ENCODE measurements at places on chromosomes 7 and 10. TPM values are rescaled to one million over a fixed set of nuclear protein-coding genes. Genes with fewer than 3 reads are reported as not detected.

The TMEM26 gene
- not detected for polyA plus RNA-seq

- no peak overlapping the region for H3K4me3 ChIP-seq
- H3K4me1 ChIP-seq = no peaks in the 10 kb centered on the region
- H3K27ac ChIP-seq = no peak overlapping the region
Observed at GRCh38 chr10:62422068-62422590, 48.0 kb downstream of the ZNF365 start.

- peaks cover 93% of the 10 kb centered on the region for H3K27me3 ChIP-seq
- H3K27ac ChIP-seq = no peak overlapping the region
- H3K4me3 ChIP-seq = peak overlapping the region; percentile 44
- H3K4me1 ChIP-seq = peaks cover 52% of the 10 kb centered on the region
- H3K36me3 ChIP-seq = no peaks in the 10 kb centered on the region
Observed at GRCh38 chr7:97021747-97022490, 2.7 kb downstream of the DLX5 start.

The LLCFC1 gene
- not detected for polyA plus RNA-seq

- no peaks in the 10 kb centered on the region for H3K36me3 ChIP-seq
- no peaks in the 10 kb centered on the region for H3K27me3 ChIP-seq
- H3K4me3 ChIP-seq = no peak overlapping the region
Observed at GRCh38 chr7:117818232-117818631, 55.0 kb downstream of the CTTNBP2 start.

DNA sequence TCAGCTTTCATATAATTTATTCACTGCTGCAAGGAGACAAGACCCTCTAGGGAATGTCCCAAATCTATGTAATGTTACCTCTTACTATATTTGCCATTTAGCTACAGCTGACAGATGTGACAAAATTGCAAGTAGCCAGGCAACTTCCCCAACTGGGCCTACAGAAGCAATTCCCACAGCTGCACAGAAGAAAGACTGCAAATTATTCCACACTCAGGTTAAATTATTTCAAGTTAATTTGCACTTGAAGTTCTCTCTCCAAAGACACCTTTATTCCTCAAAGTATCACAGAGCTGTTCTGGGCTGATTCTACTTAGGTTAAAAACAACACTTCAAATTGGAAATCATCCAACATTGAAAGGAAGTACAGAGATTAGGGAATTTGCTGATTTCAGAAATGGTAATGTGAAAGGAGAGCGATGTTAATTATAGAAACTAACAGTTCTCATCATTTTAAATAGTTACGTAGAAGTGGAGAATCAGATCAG lies 133.6 kb downstream of the THSD7A start:
- no peaks in the 10 kb centered on the region for H3K4me1 ChIP-seq
- H3K27me3 ChIP-seq = no peaks in the 10 kb centered on the region
- no peaks in the 10 kb centered on the region for H3K36me3 ChIP-seq
- no peak for DNase-seq
- peak overlapping the region; percentile 54 for H3K27ac ChIP-seq

The SHH gene
- not detected for polyA plus RNA-seq

The THNSL1 gene
- polyA plus RNA-seq = 5.4 TPM

- H3K4me1 ChIP-seq = peaks cover 12% of the 10 kb centered on the region
- H3K27me3 ChIP-seq = peaks cover 50% of the 10 kb centered on the region
- no peak for DNase-seq
- H3K4me3 ChIP-seq = peak within 1 kb of the TSS; percentile 64
- H3K36me3 ChIP-seq = no peaks in the 10 kb centered on the region
Observed at GRCh38 chr7:116499168-116500077, at the start of gene CAV2. TSS of gene CAV2 (plus strand) at chr7:116499738. CDS start at chr7:116499782, 44 bp downstream.

The IGFBP1 gene
- polyA plus RNA-seq = not detected

- DNase-seq = no peak
- peaks cover 42% of the 10 kb centered on the region for H3K27me3 ChIP-seq
- peaks cover 23% of the 10 kb centered on the region for H3K4me1 ChIP-seq
- no peaks in the 10 kb centered on the region for H3K36me3 ChIP-seq
- peak overlapping the region; percentile 58 for H3K27ac ChIP-seq
- H3K4me3 ChIP-seq = peak overlapping the region; percentile 88
Observed at GRCh38 chr7:155490697-155491628, 33.0 kb downstream of the EN2 start.

GRCh38 chr7:73811760-73812168 lies 19.0 kb upstream of the CLDN4 start:
- peak; percentile 41 for DNase-seq
- H3K27me3 ChIP-seq = peaks cover 10% of the 10 kb centered on the region
- H3K4me1 ChIP-seq = peaks cover 2% of the 10 kb centered on the region
- H3K36me3 ChIP-seq = peaks cover 9% of the 10 kb centered on the region
- no peak overlapping the region for H3K27ac ChIP-seq
- H3K4me3 ChIP-seq = no peak overlapping the region

DNA sequence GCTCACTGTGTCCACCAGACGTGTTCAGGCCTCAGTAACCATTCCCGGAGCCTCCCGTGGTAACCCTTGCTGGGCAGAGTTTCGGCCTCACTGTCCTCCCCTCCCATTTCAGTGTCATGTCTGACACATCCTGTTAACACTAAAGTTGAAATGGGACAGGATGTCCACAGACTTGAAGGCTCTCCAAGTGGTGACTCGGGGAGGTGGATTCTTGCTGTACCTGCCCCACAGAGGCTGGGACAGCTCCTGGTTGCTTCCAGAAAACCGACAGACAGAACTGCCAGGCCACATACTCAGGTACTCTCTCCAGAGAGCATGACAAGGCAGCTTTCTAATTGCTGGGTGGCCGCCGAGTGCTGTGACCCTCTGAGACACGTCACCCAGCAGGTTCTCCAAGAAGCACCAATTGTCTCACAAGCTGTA lies 17.9 kb upstream of the CYTH3 start:
- H3K36me3 ChIP-seq = no peaks in the 10 kb centered on the region
- no peak overlapping the region for H3K4me3 ChIP-seq
- no peaks in the 10 kb centered on the region for H3K27me3 ChIP-seq
- H3K4me1 ChIP-seq = no peaks in the 10 kb centered on the region
- no peak overlapping the region for H3K27ac ChIP-seq

The MKX gene
- not detected for polyA plus RNA-seq

DNA sequence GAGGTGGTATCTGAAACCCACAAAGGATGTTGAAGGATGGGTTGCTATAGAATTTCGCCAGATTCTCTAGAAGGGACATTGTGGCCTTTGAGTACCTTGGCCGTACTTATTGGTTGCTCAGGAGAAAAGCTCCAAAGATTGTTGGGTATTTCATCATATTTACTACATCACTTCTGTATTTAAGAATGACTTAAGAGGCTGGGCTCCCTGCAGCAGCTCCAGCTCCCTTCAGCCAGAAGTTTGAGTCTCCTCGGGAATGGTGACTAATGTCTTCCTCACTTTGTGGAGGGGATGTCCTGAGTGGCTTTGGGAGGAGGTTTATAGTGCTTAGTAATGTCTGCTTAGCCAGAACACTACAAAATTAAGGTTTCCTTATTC lies 18.1 kb downstream of the MINDY4 start:
- H3K4me3 ChIP-seq = no peak overlapping the region
- H3K36me3 ChIP-seq = no peaks in the 10 kb centered on the region
- H3K27ac ChIP-seq = no peak overlapping the region
- no peak for DNase-seq
- no peaks in the 10 kb centered on the region for H3K27me3 ChIP-seq
- H3K4me1 ChIP-seq = no peaks in the 10 kb centered on the region

DNA sequence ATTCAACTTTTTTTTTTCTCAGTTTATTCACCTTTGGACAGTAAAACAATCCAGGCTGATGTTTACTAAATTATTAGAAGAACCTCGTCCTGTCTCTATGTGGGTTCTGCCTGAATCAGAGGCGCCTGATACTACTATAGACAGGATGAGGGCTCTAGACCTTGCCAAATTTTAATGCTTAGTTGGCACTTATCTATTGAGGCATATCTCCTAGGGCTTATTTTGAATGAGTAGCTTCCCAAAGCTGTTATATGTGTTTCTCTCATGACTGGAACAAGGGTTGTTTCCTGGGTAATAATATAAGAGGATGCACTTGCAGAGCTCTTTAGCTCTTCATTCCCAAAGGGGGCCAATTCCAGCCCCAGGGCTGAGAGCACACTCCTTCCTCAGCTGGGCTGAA lies 23.6 kb downstream of the HECW1 start:
- H3K36me3 ChIP-seq = no peaks in the 10 kb centered on the region
- no peak for DNase-seq
- H3K4me1 ChIP-seq = no peaks in the 10 kb centered on the region
- peaks cover 56% of the 10 kb centered on the region for H3K27me3 ChIP-seq
- H3K27ac ChIP-seq = no peak overlapping the region

GRCh38 chr10:31771331-31771831 lies 157.2 kb downstream of the ARHGAP12 start:
- no peaks in the 10 kb centered on the region for H3K4me1 ChIP-seq
- H3K36me3 ChIP-seq = no peaks in the 10 kb centered on the region
- H3K4me3 ChIP-seq = no peak overlapping the region
- H3K27ac ChIP-seq = no peak overlapping the region

The C1QL3 gene
- 0.28 TPM for polyA plus RNA-seq

The GPR146 gene
- 3.8 TPM for polyA plus RNA-seq

GRCh38 chr10:9951481-9952257 lies 1066.0 kb upstream of the CELF2 start:
- H3K4me1 ChIP-seq = no peaks in the 10 kb centered on the region
- no peaks in the 10 kb centered on the region for H3K36me3 ChIP-seq
- no peak for DNase-seq
- no peak overlapping the region for H3K27ac ChIP-seq
- H3K4me3 ChIP-seq = no peak overlapping the region

The DNAJC30 gene
- polyA plus RNA-seq = 11.9 TPM

DNA sequence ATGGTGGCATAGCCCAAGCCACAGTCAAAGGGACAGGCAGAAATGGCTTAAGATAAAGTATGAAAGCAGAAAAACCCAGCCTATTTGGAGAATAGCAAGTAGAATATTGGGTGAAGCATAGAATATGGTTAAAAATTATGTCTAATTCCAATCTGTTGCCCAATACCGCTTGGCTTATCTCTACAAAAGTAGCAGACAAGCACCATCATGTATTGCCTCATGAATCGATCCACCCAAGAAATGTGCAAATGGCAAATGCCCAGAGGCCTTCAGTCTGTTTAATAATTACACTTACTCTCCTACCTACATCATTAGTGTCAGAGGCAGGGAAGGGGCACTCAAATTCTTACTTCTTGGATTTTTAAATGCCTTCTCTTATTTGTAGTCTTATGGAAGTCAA lies 130.9 kb upstream of the ADAM12 start:
- no peaks in the 10 kb centered on the region for H3K4me1 ChIP-seq
- no peak for DNase-seq
- H3K36me3 ChIP-seq = no peaks in the 10 kb centered on the region
- no peak overlapping the region for H3K4me3 ChIP-seq
- no peak overlapping the region for H3K27ac ChIP-seq

GRCh38 chr10:116723428-116724281 lies 18.7 kb downstream of the HSPA12A start:
- peak; percentile 73 for DNase-seq
- peaks cover 62% of the 10 kb centered on the region for H3K4me1 ChIP-seq
- no peaks in the 10 kb centered on the region for H3K36me3 ChIP-seq
- peaks cover 88% of the 10 kb centered on the region for H3K27me3 ChIP-seq
- H3K27ac ChIP-seq = peak overlapping the region; percentile 62

The IFIT2 gene
- polyA plus RNA-seq = 5.7 TPM

DNA sequence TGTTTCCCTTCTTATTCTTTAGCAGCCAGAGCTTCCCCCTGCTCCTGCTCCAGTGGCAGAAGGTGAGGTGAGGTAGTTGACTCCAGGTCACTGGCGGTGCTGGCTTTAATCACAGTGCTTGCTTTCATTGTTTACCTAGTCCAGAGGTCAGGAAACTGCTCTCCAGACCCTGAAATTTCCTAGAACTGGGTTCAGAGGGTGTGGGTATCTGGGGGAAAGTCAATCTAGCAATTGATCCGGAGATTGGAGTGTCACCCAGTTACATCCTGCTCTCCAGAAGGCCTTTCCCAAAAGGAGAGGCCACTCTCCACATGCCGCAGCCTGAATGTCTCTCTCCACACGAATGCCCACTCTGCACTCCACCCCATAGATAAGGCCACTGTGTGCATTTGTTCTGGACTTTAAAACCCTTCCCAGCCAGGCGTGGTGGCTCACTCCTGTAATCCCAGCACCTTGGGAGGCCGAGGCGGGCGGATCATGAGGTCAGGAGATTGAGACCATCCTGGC lies 2.1 kb upstream of the MBL2 start:
- no peak overlapping the region for H3K4me3 ChIP-seq
- H3K27me3 ChIP-seq = peaks cover 2% of the 10 kb centered on the region
- no peaks in the 10 kb centered on the region for H3K4me1 ChIP-seq
- H3K36me3 ChIP-seq = no peaks in the 10 kb centered on the region
- DNase-seq = no peak
- H3K27ac ChIP-seq = no peak overlapping the region

The KAZALD1 gene
- polyA plus RNA-seq = not detected

The TDRD1 gene
- 0.50 TPM for polyA plus RNA-seq

DNA sequence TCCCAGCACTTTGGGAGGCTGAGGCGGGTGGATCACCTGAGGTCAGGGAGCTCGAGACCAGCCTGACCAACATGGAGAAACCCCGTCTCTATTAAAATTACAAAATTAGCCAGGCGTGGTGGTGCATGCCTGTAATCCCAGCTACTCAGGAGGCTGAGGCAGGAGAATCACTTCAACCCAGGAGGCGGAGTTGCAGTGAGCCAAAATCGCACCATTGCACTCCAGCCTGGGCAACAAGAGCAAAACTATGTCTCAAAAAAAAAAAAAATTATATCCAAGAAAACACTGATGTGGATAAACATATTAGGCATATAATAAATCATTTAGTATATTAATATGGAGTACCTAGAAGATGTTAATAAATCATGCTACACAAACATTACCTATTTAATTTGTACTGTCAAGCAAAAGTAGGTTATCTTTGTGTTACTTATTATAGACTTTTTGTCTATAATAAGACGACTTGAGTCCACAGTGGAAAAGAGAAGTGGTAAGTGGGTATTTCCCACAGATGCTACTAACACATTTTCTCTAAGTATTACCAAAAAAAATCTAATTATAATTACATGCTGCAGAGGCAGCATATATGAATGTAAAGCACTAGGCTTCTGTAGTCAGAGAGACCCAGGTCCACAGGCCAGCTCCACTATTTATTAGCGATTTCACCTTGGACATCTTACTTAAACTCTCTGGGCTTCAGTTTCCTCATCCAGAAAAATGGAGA lies 34.5 kb downstream of the DNMBP start:
- H3K27ac ChIP-seq = no peak overlapping the region
- no peak overlapping the region for H3K4me3 ChIP-seq
- H3K27me3 ChIP-seq = no peaks in the 10 kb centered on the region
- DNase-seq = no peak
- H3K4me1 ChIP-seq = no peaks in the 10 kb centered on the region

Measured in naive thymus-derived CD8-positive, alpha-beta T cell (primary cell).